Skeletal muscle cell (primary cell): ENCODE measurements at places on chromosomes 7 and 10.

- DNase-seq, result no peak
Observed at GRCh38 chr7:36238138-36238537, 85.1 kb downstream of the EEPD1 start.

DNA sequence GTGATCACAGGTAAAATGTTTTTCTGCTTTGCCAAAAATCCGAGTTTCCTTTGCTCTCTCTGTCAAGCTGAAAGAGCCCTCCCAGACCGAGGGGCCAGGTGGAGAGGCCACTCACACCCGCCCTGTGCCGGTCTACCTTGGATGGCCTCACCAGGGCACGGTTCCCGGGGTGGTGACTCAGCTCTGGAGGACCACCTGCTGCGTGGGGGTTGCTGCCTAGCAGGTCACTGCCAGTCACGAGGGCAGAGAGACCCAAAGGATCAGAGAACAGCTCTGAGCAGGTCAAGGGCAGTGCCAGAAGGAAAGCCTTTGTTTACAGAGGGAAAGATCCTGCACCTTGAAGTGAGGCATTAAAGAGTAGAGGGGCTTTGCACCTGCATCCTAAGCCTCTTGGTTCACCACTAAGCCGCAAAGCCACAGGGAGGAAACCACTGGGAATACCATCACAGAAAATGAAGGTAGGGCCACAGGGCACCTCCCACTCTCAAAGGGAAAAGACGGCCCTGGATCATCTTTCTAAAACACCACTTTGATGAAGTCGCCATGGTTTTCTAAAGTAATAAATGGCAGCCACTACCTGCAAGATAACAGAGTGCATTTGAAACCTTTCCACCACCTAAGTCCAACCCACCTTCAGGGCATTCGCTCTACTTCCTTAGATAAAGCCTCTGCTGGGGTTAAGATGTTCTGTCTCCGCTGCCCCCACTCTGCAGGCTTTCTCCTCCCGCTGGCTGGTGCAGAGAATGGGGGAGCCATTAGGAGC, 160.3 kb upstream of the KLF14 start:
- no peak for DNase-seq

GRCh38 chr10:12972146-12972545, 29.4 kb downstream of the CCDC3 start:
- DNase-seq, result no peak

DNA sequence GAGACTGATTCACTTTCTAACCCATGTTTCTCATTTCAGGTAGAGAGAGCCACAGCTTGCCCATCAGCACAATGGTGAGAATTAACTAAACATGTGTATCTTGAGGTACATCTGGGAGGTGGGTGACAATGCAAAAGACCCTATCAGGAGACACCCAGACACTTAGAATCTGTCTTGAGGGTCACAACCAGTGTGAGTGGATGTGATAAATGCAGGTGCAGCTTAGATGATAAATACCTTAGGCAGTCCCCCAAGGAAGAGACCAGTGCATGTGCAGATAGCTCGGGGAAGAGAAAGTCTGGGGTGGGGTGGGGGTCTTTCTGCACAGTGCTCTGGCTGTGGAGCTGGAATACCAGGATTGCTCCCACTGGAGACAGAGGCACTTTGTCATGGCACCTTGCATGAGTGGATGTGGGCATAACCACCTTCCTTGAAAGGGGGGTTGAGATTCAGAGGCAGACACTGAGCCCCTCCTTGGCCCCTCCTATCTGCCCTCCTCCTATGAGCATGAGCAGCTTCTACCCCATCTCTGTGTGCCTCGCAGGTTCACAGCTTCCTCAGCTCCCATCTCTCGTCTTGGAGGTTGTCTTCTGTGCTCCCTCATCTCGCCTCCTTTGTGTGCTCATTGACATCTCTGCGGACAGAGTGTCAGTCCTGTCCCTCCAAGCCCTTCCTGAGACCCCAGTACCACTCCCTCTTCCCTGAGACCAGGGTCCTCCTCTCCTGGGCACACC, 349.8 kb downstream of the TCERG1L start:
- no peak for DNase-seq

DNA sequence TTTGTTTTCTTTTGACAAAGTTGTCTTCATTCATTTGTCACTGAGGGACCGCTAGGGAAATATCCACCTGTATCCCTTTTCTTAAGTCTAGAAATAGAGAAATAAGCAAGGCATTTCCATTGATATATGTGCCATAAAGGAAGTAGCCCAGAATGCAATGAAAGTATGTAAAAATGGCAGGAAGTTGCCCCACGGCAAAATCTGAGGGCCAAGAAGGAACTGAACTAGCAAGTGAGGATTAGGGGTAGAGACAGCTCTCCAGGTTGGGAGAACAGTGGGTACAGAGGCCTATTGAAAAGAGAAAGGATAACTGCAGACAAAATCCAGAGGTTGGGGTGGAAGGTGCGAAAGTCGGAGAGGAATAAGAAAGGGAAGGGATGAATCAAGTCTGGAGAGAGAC, 56.6 kb upstream of the TOMM7 start:
- no peak for DNase-seq

DNA sequence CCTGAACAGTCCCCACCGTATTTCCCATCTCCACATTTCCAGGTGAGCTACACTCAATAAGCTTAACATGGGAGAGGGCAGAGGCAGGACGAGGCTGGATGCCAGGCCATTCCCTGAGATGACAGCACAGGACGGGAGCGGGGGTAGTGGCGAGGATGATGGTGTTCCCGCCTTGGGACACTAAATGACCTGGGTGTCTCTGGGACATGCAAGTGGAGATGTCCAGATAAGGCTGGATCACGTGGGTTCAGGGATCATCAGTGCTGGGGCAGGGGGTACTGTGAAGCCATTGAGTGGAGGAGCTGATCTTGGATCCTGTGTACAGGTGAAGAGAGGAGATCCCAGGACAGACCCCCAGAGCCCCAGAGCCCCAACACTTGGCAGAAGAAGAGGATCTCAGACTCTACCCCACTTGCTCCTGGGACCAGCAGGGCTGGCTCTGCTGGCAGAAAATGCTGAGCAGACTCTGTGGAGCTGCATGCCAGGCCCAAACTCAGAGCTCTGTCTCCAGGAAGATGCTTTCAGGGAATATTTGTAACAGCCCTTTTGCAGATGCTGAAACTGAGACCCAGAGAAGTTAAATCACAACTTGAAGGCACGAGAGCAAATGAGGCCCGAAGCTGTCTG, 29.7 kb upstream of the HSPA12A start:
- no peak for DNase-seq

DNA sequence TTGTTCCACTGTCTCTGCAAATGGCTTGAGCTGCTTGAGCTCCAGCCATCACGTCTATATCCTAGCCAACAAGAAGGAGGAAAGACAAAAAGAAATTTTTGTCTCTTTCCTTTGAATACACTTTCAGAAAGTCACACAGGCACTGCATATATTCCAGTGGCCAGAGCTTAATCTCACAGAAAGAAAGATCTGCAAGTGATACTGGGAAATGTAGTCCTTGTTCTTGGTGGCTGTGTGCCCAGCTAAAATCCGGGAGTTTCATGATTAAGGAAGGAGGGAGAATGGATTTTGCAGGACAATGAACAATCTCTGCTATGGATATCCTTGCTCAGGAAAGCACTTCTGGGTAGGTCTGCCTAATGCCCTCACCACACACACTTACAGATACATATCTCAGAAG, 19.5 kb upstream of the DLG5 start:
- no peak for DNase-seq

GRCh38 chr10:79024720-79025198, 44.0 kb upstream of the ZMIZ1 start:
- DNase-seq, result no peak

DNA sequence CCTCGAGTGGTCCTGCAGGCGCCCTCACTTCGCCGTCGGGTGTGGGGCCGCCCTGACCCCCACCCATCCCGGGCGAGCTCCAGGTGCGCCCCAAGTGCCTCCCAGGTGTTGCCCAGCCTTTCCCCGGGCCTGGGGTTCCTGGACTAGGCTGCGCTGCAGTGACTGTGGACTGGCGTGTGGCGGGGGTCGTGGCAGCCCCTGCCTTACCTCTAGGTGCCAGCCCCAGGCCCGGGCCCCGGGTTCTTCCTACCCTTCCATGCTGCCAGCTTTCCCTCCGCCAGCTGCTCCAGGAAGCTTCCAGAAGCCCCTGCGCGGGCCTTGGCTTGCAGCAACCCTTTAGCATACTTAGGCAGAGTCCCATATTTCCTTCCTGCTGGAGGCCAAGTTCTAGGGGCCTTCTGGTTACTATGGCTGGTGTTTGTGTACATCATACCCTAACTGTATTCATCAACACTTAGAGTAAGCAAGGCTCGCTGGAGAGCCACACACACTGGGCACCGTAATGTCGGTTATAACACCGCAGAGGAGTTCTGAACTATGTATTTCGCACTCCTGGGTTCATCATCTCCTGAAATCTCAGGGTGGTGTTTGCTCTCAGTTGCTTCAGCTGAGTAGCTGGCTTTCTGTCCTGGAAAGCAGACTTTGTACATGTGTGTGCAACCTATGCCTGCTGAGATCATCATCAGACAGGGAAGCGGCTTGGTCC, 471 bp downstream of the MGMT start:
- no peak for DNase-seq
